Osteocyte (in vitro differentiated cells): ENCODE measurements at places on chromosomes 4 and X. TPM values are rescaled to one million over a fixed set of nuclear protein-coding genes. Genes with fewer than 3 reads are reported as not detected.

DNA sequence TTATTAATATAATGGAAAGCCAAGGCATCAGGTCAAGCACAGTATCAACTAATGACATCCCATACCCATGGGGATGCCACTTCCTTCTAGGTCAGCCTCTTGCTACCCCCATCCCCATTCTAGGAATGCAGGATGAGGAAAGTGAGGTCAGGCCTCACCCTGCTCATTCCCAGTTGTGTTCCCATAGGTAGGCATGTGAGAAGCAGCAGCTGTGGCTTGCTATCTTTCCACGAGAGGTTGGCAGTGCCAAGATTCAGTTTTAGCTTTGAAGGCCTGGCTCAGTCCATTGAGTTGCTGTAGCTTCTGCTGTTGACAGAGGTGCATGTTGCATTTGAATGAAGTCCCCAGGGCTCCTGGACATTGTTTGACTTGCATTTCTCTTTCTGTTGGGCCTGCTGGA lies 15.5 kb downstream of the LONRF3 start:
- H3K36me3 ChIP-seq: no peaks in the 10 kb centered on the region
- no peak for DNase-seq
- no peak overlapping the region for H3K27ac ChIP-seq
- H3K4me3 ChIP-seq: no peak overlapping the region

GRCh38 chr4:170080496-170080895 lies 9.3 kb downstream of the AADAT start:
- H3K4me3 ChIP-seq: no peak overlapping the region
- no peaks in the 10 kb centered on the region for H3K4me1 ChIP-seq
- peaks cover 56% of the 10 kb centered on the region for H3K36me3 ChIP-seq
- H3K27me3 ChIP-seq: no peaks in the 10 kb centered on the region

DNA sequence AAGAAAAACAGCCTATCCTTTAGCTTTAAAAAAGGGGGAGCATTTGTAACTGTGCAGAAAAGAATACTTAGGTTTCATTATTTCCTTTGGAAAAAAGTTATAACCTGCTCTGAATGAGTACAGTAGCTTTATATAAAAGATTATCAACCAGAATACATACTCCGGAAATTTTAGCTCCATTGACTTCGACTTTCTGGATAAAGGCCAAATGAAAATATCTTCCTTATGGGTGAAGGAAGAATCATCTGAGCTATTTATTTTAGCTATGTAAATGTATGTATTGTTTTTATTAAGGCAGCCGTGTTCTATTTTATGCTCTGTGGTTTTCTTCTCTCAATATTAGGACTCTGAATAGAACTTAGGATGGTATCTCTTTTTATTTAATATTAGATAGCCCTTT lies 69.0 kb upstream of the ETNPPL start:
- no peak for DNase-seq
- no peak overlapping the region for H3K27ac ChIP-seq
- no peaks in the 10 kb centered on the region for H3K27me3 ChIP-seq

- H3K27me3 ChIP-seq: no peaks in the 10 kb centered on the region
- DNase-seq: no peak
- H3K27ac ChIP-seq: no peak overlapping the region
- no peak overlapping the region for H3K4me3 ChIP-seq
These were observed 45.3 kb downstream of the KLHL15 start for GRCh38 chrX:23981711-23982110.

The BLOC1S4 gene
- 14.9 and 16.1 TPM in 2 replicates for total RNA-seq

The GC gene
- total RNA-seq: not detected in 2 replicates
